CD8-positive, alpha-beta memory T cell (primary cell): ENCODE measurements at places on chromosomes 5 and 9. TPM values are rescaled to one million over a fixed set of nuclear protein-coding genes. Genes with fewer than 3 reads are reported as not detected.

Gene PRUNE2
- total RNA-seq, result 0.53 TPM

Gene PAEP
- not detected for total RNA-seq

Gene SV2C
- total RNA-seq, result not detected

Gene PCDH1
- total RNA-seq, result not detected

Gene TLX3
- total RNA-seq, result not detected

Gene PCDHA4
- total RNA-seq, result not detected

Gene PCA3
- not detected for total RNA-seq

Gene SLC44A1
- 8.3 TPM for total RNA-seq

Gene COL5A1
- total RNA-seq, result 0.13 TPM

Gene KIAA1958
- 6.4 TPM for total RNA-seq

Gene IRGM
- total RNA-seq, result 0.53 TPM

Gene GAS1
- total RNA-seq, result 0.55 TPM

Gene SHROOM1
- total RNA-seq, result 1.6 TPM

Gene TXNDC8
- total RNA-seq, result not detected

Gene KIF4B
- total RNA-seq, result not detected

Gene PCDHGA12
- not detected for total RNA-seq

Gene UBE2QL1
- total RNA-seq, result not detected

Gene TNC
- 1.2 TPM for total RNA-seq

Gene CDH18
- total RNA-seq, result not detected

Gene ORM2
- not detected for total RNA-seq
